ENCODE measurements at places on chromosomes 7 and 10.

DNA sequence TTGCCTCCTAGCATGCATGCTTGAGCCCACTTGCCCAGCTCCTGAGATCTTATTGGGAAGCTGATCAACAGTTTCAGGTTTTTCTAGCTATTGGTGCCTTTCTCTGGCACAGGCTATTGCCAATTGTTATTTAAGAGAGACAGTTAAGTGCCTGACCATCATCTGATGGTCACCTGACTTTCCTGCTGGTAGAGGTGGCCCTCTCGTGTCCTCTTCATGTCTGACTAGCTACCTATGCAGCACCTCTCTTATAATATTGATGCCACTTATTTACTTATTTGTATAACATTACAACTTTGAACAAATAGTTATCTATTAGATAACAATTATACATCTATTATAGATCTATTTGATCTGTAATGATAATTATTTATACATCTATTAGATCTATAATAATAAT is 205.9 kb upstream of the SEMA3D start:
- DNase-seq, result no peak

GRCh38 chr7:19117870-19118608 is 603 bp upstream of the TWIST1 start:
- DNase-seq, result peak; percentile 41

- DNase-seq, result no peak
These were observed 9.2 kb downstream of the REEP3 start for GRCh38 chr10:63530409-63530808.

GRCh38 chr10:45532480-45532879 is 140.1 kb downstream of the ZFAND4 start:
- DNase-seq, result no peak

- DNase-seq, result no peak
These were observed 203.7 kb downstream of the GLRX3 start for GRCh38 chr10:130339911-130340310.

GRCh38 chr10:60762554-60762953 is 15.7 kb upstream of the CDK1 start:
- no peak for DNase-seq

Data from nephron progenitor cell (in vitro differentiated cells).